ENCODE measurements at places on chromosomes 2 and 18. TPM values are rescaled to one million over a fixed set of nuclear protein-coding genes. Genes with fewer than 3 reads are reported as not detected.

POTEJ gene
- total RNA-seq: 0.17 TPM

UCN gene
- total RNA-seq: 3.7 TPM

ICOS gene
- total RNA-seq: not detected

APLF gene
- 3.4 TPM for total RNA-seq

IL36RN gene
- total RNA-seq: not detected

NOL4 gene
- not detected for total RNA-seq

DNA sequence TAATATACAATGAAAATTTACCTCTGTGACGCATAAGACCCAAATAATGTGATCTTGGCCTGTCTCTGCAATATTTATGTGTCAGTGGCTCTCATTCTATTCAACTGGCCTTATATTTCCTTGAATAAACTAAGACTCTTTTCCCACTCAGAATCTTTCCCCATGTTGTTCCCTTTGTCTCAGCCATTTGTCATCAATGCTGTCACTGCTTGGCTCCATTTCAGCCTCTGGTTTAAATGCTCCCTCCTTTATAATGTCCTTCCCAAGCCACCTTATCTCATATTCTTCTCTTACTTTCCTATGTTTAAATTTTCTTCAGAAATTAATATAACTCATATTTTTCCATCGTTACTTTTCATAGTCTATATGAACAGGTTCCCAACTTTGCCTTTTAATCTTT, 158.3 kb upstream of the DTNA start:
- DNase-seq: no peak

DNA sequence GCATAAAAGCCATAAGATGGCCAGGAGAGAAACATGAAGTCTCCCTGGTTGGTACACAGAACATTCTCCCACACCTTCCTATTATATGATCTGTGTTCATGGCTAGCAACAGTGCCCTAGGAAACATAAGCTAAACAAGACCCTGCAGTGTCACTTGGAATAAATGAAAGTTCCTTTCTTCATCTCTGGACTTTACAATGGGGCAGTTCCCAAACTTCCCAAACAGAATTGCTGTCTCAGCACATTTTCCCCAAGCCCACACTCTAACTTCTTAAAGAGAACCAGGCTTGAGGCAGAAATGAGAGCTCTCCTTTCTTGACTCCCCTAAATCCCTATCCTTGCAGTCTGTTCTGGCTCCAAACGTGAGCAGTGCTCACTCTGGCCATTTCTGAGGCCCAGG, 173.2 kb upstream of the CREB1 start:
- DNase-seq: no peak

DNA sequence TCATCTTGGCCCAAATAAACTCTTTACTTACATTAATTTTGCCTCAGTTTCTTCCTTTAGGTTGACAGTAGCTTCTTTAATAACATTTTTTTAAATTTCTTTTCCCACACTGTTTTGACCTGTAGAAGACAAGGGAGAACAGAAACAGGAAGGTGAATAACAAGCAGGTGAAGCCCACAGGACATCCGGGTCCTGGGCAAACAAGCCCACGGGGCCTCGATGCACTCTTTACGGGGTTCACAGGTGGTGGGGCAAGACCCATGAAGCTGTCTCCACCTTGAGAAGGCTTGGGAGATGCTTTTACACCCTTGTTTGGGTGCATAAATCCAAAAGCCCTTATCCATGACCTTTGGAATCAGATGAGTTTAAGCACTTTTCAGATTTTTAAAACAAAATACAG, 301.0 kb upstream of the MGAT5 start:
- DNase-seq: no peak

- DNase-seq: no peak
Measured at GRCh38 chr2:220533485-220533884, 906.1 kb downstream of the SLC4A3 start.

DNA sequence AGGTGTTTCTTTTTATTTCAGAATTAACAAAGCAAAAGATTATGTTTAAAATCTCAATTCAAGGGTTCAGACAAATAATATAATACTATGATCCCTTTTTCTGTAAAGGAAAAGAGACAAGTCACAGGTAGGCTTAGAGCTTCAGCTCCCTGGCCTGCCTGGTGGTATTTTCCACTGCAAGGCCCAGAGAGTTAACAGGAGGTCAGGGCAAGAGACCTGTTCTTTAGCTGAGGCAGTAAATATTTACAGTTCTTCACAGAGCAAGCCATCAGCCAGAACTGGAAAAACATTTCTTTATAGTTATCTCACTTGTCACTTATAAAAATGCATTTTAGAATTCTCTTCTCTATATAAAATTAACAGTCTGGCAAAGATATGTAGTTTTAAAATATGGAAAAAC, 70.1 kb downstream of the EPG5 start:
- no peak for DNase-seq

DNA sequence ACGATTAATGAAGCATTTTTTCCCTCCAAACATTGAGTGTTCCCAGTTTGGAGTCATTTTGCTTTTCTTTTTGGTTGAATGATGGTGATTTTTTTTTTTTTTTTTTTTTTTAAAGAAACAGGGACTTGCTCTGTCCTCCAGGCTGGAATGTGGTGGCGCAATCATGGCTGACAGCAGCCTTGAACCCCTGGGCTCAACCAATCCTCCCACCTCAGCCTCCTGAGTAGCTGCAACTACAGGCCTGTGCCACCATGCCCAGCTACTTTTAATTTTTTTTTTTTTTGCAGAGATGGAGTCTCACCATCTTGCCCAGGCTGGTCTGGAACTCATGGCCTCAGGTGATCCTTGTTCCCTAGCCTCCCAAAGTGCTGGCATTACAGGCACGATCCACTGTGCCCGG, 46.2 kb downstream of the IMPA2 start:
- peak; percentile 62 for DNase-seq

- peak; percentile 66 for DNase-seq
Measured at GRCh38 chr2:61460163-61460562, 10.7 kb downstream of the USP34 start.

DNA sequence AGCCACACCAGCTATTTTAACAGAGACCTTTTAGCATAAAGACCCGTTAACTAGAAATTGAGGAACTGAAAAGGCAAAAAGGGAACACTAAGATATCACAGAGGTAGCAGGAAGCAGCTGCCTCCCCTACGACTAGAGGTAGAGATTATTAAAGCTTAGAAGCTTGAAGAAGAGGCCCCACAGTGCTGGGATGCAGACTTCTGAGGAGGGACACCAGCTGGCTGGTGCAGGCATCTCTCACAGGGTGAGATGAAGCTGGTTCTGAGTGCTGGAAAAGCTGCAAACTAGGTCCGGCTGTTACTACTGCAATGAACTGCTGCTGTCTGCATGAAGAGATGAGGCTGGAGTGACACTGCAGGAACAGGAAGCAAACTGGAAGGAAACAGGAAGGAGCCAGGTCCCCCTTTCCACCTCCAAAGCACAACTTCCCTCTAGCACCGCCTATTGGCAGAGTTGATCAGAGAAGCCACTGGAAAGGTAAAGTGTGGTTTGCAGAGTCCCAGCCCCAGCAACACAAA, 61.2 kb upstream of the MRPS9 start:
- no peak for DNase-seq

- no peak for DNase-seq
Measured at GRCh38 chr2:37388074-37388473, 43.6 kb downstream of the QPCT start.

DNA sequence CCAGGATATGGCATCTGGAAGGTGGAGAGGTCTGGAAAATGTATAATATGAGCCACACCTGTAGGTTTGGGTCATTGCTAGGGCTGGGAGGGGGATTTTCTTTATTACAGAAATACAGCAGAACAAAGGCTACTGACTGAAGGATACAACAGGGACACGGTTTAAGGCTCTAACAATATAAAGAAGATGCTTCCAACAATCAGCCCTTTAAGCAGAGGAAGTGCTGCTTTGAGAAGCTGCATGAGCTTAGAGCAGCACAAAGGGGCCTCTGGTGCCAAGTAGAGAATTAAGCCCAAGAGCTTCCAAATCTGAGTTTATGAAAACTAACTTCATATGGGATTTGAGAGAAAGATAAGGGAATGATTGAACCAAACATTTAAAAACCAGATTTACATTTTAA, 174.5 kb upstream of the RMP24 start:
- no peak for DNase-seq

GRCh38 chr2:25664183-25664964, 9.0 kb downstream of the DTNB start:
- peak; percentile 67 for DNase-seq

DNA sequence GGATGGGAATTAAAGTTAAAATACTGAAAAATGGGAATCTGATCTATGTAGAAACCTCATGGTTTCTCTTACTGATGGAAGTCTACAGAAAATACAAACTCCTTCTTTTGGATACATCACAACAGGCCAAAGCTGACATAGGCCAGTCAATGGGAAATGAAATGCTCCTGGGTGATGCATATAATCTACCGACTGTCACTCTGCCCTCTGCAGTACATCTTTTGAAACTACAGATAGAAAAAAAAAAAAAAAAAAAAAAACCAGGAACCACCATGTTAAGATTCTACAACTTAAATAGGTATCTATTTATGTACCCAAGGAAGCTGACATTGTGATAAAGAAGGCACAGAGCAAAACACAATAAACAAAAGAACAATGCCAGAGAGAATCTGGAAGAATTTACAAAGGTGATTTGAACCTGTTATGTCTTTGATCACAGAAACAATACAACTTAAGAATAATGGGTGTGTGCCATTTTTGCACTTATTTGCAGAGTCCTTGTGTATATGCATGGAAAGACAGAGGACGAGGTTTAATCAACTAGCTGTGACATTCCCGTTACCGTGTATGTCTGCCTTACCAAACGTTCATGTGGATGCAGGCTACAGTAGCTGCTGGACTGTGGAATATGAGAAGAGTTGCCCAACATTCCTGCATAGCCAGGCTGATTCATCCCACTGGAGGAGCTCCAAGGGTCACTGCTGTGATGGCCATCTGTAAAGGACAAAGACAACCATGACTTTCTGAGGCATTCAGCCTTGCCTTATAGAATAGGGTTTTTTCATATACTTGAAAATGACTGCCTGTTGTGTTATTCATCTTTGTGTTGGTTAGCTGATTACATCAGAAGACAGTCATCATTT, 312.7 kb downstream of the TCF4 start:
- DNase-seq: peak; percentile 86

GRCh38 chr2:76692908-76693307, 829.3 kb downstream of the LRRTM4 start:
- no peak for DNase-seq

DNA sequence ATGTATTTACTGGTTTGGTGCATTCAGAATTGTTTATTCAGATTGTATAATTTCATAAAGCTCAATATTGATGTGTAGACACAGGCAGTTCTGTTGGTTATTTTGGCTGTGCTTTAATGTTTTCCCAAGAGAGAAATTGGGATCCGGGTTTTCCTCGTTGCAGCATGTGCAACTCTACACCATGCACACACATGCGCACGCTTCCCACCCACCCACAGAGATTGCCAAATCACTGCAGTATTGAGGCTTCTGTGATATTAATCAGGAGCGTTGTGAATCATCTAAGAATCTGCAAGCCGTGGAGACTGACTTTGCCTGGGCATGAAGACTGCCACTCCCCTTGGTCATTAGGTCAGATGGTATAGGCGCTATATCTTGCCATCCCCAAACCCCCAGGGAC, 571.5 kb downstream of the SLC4A3 start:
- DNase-seq: no peak

DNA sequence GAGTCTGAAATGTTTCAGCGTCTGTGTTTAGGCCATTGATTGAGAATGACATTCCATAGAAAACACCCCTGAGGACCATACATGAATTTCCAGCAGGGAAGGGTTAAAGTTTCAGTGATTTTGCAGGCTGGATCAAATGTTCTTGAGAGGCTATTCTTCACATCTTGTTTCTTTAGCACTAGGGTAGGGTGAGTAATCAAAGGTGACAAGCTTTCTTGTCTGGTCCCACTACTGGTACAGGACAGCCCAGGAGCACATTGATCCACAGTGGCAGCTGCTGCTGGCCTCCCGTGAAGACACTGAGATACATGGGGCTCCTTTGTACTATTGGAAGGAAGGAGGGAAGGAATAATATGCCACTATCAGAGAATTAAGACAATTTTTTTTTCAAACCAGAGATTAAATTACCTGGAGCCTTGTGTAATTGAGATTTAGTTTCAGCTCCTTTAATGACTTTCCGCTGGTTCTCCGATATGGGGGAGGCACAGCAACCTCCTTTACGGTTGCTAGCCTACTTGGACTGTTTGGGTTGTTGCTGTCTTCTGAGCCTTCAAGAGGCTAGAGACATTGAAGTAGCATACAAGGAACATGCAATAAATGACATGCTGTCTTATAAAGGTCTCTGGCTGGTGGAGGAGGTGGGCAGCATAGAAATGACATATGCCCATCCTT, 368.9 kb downstream of the SOX11 start:
- DNase-seq: no peak

DNA sequence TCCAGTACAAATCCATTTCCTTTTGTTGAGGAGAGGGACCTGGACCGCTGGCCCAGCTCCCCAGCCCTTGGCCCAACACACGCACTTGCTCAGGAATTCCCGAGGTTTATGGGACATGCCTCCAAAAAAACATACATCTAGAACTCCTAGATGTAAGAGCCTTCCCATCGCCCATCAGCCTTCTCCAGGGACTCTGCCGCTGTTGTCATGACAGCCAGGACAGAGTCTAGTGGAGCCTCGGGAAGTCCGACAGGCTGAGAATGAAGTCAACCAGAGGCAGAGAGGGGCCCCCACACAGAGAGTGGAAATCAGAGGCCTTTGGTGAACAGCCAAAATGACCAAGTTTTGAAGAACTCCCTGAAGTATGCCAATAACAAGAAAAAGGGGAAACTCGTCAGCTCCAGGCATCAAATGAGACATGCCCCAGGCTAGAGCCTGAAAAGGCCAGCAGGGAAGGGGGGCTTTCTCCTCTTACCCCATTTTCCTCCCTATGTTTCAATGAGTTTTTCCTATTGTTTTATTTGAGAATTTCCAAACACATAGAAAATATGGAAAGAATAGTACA, 43.2 kb upstream of the CAB39 start:
- no peak for DNase-seq

GRCh38 chr18:27931535-27931934, 245.4 kb downstream of the CDH2 start:
- no peak for DNase-seq

DNA sequence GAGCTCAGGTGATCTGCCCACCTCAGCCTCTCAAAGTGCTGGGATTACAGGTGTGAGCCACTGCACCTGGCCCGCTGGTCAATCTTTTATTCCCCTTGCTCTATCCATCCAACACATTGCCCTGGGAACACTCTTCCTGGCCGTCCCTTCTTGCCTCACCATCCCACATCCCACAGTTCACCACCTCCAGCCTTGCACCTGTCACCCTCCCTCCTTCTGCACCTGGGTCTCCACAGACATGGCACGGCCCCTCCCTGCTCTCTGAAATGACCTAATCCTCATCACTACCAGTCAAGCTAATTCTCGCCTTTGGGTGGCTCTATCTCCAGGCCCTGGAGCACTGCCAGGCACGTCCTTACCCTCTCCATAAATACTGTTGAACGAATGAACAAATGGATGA, 116.9 kb upstream of the TEX51 start:
- DNase-seq: no peak

- no peak for DNase-seq
Measured at GRCh38 chr2:159913900-159914299, 115.9 kb upstream of the CD302 start.

- no peak for DNase-seq
Measured at GRCh38 chr2:45264227-45265225, 255.3 kb upstream of the SIX2 start.

GRCh38 chr2:161245671-161246070, 62.6 kb upstream of the PSMD14 start:
- no peak for DNase-seq

GRCh38 chr2:23900133-23900532, 26.8 kb downstream of the ATAD2B start:
- no peak for DNase-seq

Data from adrenal gland (tissue), 19 donors.